ENCODE measurements at places on chromosomes 7 and 10.

GRCh38 chr10:97099089-97099488, 86.7 kb downstream of the SLIT1 start:
- DNase-seq, result no peak

DNA sequence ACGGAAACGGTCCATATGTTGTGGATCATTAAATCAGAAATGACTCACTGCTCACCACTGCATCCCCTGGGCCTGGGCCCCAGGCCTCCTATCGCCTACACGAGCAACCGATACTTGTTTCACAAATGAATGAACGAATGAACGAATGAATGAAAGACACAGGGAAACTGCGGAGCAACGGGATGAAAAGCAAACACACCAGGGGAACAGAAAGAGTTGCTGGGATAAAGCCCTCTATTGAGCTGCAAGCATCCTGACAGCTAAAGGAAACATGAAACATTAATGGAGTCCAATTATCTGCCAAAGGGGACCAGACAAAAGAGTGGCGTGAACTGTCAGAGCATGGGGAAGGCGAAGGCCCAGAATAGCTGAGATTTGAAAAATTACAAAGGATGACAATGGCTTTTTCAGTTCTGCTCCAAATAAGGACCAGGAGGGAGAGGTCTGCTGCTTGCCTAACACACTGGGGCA, 92.1 kb downstream of the GRB10 start:
- DNase-seq, result no peak

GRCh38 chr7:70183278-70183677, 585.0 kb downstream of the AUTS2 start:
- no peak for DNase-seq

DNA sequence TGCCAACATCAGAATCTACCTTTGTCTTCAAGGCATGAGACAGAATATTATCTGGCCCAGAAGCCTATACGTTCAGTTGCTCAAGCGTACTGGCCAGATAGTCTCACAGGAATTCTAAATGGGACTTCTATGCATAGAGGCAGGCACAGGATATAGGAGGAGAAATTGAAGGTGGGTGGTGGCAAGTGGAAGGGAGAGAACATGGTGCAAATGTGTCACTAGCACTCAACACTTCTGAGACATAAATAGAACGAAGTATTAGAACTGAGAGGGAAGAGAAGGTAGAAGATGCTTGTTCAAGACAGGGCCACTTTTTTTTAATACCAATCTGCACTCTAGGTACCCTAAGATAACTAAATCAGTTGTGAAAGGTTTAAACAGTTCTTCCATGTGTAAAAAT, 85.8 kb downstream of the TFPI2 start:
- no peak for DNase-seq

Measured in left forelimb (tissue), 1 donor.